Activated T-helper 1 cell treated with anti-CD3 and anti-CD28 coated beads, Interleukin-2, amount 50 U/mL, for 16 hours (primary cell): ENCODE measurements at places on chromosomes 5 and 9.

DNA sequence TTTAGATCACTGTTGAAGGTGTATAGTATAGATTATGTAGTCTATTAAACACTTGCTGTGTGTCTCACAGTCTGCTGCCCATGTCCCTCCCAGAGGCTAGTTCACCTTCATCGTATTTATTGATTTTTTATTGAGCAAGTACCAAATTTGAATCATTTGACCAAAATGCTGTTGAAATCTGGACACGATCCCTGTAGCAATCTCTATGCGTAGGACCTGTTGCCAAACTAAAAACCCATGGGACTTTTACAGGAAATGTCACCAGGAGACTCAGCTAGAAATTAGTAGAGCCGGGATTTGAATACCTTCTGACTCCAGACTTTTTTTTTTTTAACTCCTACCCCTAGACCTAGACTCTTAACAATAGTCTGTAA is 17.5 kb downstream of the SLC31A1 start:
- DNase-seq = no peak

GRCh38 chr5:82388181-82388580 is 110.0 kb upstream of the RPS23 start:
- no peak for DNase-seq

DNA sequence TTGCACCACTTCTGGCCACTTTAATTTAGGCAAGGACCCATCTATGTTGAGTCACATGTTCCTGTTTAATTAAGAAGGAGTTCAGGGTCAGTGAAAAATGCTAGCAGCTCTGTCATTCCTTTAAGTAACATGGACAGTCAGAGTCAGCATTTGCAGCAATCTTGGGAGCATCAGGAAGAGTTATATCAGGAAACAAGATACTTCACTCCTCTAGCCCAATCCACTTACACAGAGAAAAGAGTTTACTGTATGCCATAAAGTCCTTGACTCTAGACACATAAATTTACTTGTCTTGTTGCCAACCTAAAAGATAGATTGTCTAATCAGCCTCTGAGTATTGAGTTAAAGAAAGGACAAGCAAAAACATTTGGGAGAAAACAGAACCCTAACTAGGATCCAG is 266.7 kb downstream of the PJA2 start:
- no peak for DNase-seq

DNA sequence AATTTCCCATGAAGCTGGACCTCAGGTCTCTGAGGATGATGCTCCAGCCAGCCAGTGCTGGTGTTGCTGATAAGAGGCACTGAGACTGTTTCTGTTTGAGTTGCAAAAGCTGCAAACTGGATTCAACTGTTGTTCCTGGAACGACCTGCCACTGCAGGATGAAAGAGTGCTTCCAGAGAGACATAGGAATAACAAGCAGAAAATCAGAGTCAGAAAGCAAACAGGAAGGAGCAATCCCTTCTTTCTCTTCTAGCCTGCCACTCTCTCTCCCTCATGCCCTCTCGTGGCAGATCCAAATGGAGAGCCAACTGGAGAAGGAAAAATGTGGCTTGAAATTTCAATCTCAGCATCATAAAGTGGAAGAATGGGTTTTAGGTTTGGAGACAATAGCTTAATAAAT is 110.4 kb downstream of the STARD4 start:
- DNase-seq = no peak

GRCh38 chr5:137937994-137938750 is 48.9 kb downstream of the PKD2L2 start:
- DNase-seq = no peak

- no peak for DNase-seq
Observed at GRCh38 chr5:139910901-139911300, 115.3 kb downstream of the PSD2 start.

- DNase-seq = no peak
Observed at GRCh38 chr9:6827439-6828145, 69.8 kb downstream of the KDM4C start.

- no peak for DNase-seq
Observed at GRCh38 chr5:10902145-10902544, 141.1 kb upstream of the DAP start.

DNA sequence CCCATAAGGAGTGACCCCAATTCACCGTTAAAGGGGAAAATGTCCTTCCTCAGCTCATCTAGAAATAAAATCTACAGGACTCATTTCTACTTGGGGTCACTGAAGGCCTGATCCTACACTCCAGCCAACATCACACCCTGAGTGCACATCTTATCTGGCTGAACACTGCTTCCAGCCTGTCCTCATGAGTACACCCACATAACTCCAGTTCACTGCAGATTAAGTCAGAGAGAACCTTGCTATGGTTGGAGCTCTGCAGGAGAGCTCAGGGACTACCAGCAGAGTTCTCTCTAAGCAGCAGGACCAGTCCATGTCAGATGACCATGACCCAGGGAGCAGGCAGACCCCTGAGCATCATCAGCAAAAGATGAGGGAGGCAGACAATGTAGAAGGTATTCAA is 126.9 kb upstream of the MAP3K1 start:
- DNase-seq = no peak

- DNase-seq = no peak
Observed at GRCh38 chr5:72166070-72166979, 59.0 kb downstream of the MAP1B start.

- no peak for DNase-seq
Observed at GRCh38 chr5:90297045-90297764, 112.4 kb downstream of the CETN3 start.
